Epithelial cell of alveolus of lung (primary cell): ENCODE measurements at places on chromosomes 5 and 9. TPM values are rescaled to one million over a fixed set of nuclear protein-coding genes. Genes with fewer than 3 reads are reported as not detected.

The MZB1 gene
- total RNA-seq = not detected in 2 replicates

The WDR31 gene
- total RNA-seq = 0.91 and 1.4 TPM in 2 replicates

The TLE1 gene
- 28.3 and 41.4 TPM in 2 replicates for total RNA-seq

The TRPM3 gene
- 0.13 and 0.32 TPM in 2 replicates for total RNA-seq

The ARL14EPL gene
- 0.24 TPM in 1 of 2 replicates, not detected in the other for total RNA-seq

The DNAJB5 gene
- 14.5 and 23.1 TPM in 2 replicates for total RNA-seq

The LHX6 gene
- 0.16 and 1.0 TPM in 2 replicates for total RNA-seq

The GOLGA2 gene
- total RNA-seq = 77.1 and 120 TPM in 2 replicates

The EQTN gene
- total RNA-seq = not detected in 2 replicates

The ISL1 gene
- not detected in 2 replicates for total RNA-seq

The GHR gene
- total RNA-seq = 3.2 and 17.7 TPM in 2 replicates

The SLC25A2 gene
- not detected in 2 replicates for total RNA-seq

The TRIM23 gene
- total RNA-seq = 10.6 and 14.0 TPM in 2 replicates

The DMAC1 gene
- 18.1 and 18.4 TPM in 2 replicates for total RNA-seq

The FBXL7 gene
- total RNA-seq = 7.0 and 16.7 TPM in 2 replicates

The RIC1 gene
- 19.1 and 25.7 TPM in 2 replicates for total RNA-seq

The GDNF gene
- total RNA-seq = 0.39 TPM in 1 of 2 replicates, not detected in the other

The C5orf52 gene
- total RNA-seq = not detected in 2 replicates

The CKMT2 gene
- 1.6 TPM in 1 of 2 replicates, not detected in the other for total RNA-seq

The RNF208 gene
- total RNA-seq = 0.13 and 6.3 TPM in 2 replicates

The PPP3R2 gene
- total RNA-seq = not detected in 2 replicates

The RASEF gene
- total RNA-seq = 0.39 TPM in 1 of 2 replicates, not detected in the other

The ZBTB5 gene
- 8.0 and 9.3 TPM in 2 replicates for total RNA-seq

The NEURL1B gene
- total RNA-seq = 6.1 and 6.7 TPM in 2 replicates

The HAPLN1 gene
- total RNA-seq = 0.16 and 9.4 TPM in 2 replicates

The FBP2 gene
- not detected in 2 replicates for total RNA-seq

The MAMDC2 gene
- total RNA-seq = 2.6 and 5.0 TPM in 2 replicates
